Renal cortex interstitium (tissue), 15 donors: ENCODE measurements at places on chromosomes 16 and 17.

- no peak for DNase-seq
Observed at GRCh38 chr17:14387036-14387435, 86.2 kb downstream of the HS3ST3B1 start.

DNA sequence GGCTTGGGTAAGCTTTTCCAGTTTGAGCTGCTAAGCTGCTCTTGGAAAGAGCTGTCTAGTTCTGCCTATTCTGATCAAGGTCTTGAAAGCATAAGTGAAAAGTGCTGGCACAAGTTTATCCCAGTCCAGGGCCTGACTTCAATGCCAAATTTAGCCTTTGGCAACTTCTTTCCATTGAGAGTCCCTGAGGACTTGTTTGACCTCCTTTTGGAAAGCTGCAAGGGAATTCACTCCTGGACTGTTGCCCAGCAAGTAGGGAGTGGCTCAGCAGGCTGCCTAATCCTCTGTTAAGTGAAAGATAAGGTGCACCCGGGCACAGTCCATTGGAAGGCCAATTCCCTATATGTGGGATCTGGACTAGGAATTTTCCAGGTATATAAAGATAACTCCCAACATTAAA is 16.0 kb upstream of the TANC2 start:
- no peak for DNase-seq

GRCh38 chr16:13808102-13808501 is 111.9 kb upstream of the ERCC4 start:
- no peak for DNase-seq

DNA sequence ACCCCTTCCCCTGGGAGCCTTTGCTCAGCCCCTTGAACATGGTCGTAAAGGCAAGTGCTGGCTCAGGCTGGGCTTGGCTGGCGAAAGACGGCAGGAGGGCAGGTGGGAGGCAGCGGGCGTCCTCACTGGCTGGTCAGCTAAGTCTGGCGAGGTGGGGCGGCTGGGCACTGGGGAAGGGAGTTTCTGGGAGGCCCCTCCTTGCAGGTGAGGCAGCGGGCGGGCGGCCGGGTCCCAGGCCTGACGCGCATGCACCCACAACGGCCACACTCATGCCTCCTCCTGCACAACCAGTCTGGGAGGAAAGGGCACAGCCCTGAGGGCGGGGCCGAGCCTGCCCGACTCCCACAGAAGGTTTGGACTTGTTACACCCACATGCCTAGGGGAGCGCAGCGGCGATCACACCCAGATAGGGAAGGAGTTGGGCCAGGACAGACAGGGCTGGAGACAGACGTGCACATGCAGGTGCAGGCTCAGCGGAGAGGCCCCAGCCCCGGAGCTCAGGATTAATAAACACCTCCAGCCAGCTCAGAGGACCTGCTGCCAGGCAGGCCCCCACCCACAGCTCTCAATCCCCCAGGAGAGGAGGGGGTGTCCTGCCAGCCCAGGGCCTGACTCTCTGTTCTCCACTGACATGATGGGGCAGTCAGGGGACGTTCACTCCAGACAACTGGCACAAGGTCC is at the start of gene EVPL:
Gene EVPL, minus strand, starts transcription at position 148 of the 681 bp plus-strand sequence. Its CDS starts 108 bp downstream, at position 40.
- no peak for DNase-seq

GRCh38 chr16:16083421-16084156 is 134.2 kb downstream of the ABCC1 start:
- no peak for DNase-seq

DNA sequence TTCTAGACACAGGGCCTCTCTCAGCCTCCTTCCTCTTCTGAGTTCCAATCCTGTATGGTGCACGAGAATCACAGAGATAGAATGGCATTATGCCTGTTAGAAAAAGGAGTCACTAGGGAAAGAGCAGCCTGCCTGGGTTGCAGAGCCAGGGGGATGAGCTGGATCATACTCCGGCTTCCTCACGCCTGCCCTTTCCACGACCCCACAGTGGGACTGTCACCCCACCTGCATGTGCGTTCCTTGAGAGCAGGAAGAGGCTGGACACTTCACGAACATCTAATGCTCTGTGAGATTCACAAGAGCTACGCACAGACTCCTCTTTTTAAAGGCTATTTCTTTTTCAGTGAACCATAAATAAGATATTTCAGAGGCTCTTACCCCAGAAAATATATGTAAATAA is 54.8 kb downstream of the N4BP1 start:
- no peak for DNase-seq

DNA sequence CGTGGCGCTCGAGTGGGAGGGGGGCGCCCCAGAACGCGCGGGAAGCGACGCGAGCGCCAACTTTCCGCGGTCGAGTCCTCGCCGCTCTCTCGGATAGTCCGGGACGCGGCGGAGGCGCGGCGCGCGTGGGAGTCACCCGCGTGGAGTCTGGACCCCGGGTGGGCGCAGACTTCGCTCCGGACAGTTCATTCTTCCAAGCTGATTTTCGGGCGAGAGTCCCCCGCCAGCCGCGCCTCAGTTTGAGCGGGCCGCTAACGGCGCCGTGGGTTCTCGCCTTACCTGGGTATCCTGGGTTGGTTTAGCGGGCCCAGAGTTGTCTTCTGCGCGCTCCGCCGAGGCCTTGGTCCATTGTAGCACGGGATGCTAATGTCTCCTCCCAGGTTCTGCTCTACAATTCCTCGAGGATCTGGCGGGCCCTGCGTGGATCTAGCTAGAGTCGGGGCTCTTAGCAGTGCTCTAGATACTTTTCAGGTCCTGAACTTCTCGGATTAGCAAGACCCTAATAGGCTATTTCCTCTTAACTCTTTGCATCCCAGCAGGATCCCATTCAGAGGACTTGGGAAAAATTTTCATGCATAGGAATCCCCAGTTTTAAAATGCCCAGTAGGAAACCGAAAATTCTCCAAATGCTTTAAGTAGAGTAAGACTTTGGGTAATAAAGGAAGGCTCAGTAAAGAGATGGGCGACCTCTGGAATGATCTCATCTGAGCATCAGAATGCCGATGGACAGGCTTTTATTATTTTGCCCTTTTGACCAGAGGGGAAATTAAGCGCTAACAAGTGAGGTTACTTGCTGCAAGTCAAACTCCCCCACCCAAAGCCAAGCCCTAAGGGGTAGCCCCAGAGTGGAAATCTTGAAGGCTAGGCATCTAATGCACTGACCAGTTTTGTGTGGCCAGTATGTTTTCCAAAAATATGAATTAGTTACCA is 537 bp upstream of the GJC1 start:
- no peak for DNase-seq

- DNase-seq = no peak
Observed at GRCh38 chr16:10862438-10862837, 14.6 kb upstream of the CIITA start.

DNA sequence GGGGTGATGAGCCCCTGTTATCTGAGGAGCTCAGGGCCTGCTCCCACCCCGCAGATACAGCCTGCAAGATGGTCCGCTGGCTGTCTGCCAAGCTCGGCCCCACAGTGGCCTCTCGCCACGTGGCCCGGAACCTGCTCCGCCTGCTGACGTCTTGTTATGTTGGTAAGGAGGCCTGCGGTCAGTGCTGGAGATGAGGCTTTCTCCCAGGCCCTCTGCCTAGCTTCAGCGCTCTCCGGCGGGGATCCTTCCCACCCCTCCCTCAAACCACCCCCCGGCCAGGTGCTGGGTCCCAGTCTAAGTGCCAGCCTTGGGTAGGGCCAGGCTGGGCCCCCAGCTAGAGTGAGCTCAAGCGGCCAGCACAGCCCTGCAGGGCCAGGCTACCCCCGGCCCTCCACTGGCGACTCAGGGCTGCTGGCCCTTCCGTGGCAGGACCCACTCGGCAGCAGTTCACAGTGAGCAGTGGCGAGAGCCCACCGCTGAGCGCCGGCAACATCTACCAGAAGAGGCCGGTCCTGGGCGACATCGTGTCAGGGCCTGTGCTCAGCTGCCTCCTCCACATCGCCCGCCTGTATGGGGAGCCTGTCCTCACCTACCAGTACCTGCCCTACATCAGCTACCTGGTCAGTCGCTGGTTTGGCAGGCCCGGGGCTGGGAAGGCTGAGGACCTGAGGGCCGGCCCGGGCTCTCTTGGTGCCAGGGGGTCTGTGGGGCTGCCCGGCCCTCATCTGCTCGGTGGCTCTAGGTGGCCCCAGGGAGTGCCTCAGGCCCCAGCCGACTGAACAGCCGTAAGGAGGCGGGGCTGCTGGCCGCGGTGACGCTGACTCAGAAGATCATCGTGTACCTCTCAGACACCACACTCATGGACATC is 6.1 kb downstream of the WDR81 start:
- no peak for DNase-seq
